Stimulated activated CD8-positive, alpha-beta memory T cell treated with anti-CD3 and anti-CD28 coated beads, Interleukin-15, amount 100 ng/mL, for 24 hours (primary cell): ENCODE measurements at places on chromosomes 5 and 9.

- DNase-seq, result no peak
Measured at GRCh38 chr9:16023446-16023845, 470.6 kb downstream of the CCDC171 start.

GRCh38 chr9:114047717-114048116 is 30.4 kb downstream of the AMBP start:
- DNase-seq, result no peak

DNA sequence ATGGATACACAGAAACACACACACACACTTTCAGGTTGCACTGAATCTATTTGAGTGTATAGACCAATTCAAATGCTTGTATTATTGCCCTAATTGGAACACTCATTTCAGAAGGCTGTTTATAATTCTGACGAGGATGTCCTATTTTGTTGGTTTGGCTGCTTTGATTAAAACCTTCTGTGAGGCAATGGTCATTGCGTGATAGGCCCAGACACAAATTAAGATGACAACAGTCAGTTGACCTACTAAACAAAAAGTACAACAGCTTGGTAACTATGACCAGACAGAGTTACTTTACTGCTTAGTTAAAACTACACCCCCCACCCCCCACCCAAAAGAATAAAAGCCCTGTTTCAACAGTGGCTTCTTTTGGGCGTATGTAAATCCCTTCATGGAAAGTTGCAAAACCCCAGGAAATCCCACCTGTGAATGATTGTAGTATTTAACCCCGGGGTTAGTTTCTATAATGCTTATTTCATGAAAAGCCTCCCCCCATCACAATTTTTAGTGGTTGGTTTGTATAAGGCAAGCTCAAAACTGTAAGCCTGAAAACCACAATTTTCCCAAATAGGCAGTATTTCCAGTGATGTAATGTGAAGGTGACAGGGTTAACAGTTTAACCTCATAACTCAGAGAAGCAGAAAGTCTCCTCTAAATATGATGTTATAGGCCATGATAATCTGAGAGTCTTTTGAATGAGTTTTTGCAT is 340.8 kb downstream of the FGF10 start:
- DNase-seq, result no peak

DNA sequence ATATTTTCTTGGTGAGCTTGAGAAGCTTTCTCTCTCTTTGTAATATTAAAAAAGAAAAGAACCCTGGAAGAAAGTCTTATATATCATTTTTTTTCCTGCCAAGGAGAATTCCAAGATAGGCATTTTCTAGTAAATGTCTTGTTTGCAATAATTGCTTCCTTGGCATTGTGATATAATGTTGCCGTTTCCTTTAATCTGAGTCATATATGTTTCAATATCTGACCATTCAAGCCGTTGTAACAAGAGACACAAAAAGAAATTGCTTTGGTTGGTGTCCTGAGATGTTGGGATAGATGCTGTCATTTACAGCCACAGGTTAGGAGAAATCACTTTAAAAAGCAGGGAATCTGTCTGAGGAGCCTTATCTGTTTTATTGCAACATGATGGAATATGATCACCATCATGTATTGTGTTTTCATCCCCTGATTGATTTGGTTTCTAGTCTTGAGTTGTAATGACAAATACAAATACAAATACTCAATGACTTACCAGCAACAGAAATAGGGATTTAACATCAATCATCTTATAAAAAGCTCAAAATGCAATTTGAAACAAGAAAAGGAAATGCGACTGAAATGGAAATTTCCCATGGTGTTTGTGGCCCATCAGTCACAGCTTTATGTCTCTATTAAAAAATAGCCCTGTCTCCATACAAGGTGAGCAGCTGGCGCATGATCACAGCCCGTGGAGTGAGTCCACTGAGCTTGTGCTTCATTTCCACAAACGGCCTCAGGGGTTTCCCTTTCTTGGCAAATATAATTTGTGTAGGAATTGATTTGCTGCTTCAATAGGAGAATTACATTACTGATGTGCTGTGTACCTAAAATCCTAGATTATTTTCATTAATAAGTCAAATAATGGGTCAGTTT is 250.1 kb upstream of the TRPC7 start:
- no peak for DNase-seq

GRCh38 chr9:94927048-94927761 is 200.7 kb downstream of the AOPEP start:
- DNase-seq, result no peak

- DNase-seq, result no peak
Measured at GRCh38 chr5:59609501-59610265, 283.8 kb downstream of the PDE4D start.

DNA sequence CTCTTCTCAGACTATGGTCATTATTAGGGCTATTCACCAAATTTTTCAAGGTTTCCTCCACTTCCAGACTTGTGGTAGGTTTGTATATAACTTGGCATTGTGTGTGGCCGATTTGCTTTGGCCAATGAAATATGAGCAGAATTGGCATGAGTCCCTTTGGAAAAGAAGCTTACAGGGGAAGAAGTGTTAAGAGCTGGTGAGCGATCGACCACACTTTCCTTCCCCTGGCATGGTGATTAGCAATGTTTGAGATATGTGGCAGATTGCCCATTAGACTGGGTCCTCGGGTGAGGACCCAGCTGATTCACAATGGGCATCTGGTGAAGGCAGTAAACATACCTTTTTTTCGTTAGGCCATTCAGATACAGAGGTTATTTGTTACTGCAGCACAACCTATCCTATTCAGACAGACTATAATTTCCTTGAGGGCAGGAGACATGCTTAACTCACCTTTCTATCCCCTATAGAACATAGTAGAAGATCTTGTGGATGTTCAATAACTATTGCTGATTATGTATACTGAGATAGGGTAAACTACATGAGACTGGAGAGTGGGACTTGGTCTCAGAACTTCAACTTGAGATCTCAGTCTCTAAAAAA is 62.8 kb upstream of the KLF9 start:
- no peak for DNase-seq

DNA sequence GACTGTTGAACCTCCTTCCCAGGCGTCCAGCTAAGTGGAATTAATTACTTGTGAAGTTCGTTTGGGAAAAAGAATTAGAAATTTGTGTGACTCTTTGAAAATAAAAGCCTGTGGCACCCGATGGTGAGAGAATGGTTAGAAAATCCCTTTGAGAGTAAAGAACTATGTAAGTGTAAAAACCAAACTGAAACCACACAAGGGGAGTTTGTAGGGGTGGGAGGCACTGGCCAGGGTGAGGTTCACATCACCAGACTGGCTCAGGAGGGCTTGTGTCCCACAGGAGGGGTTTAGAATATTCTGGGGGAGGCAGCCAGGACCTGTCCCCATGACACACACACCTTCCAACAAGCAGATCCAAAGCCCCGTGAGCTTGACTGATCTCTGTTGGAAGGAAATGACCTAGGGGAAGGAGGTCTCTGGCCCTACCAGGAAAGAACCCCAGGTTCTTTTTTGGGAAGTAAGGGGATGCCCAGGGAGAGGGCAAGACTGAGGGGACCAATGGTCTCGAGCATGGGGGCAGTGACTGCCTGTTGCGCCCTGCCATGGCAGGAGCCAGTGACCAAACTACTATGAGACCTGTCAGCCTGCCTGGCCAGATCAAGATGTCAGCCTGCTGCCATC is 4.3 kb downstream of the SPATA24 start:
- no peak for DNase-seq

DNA sequence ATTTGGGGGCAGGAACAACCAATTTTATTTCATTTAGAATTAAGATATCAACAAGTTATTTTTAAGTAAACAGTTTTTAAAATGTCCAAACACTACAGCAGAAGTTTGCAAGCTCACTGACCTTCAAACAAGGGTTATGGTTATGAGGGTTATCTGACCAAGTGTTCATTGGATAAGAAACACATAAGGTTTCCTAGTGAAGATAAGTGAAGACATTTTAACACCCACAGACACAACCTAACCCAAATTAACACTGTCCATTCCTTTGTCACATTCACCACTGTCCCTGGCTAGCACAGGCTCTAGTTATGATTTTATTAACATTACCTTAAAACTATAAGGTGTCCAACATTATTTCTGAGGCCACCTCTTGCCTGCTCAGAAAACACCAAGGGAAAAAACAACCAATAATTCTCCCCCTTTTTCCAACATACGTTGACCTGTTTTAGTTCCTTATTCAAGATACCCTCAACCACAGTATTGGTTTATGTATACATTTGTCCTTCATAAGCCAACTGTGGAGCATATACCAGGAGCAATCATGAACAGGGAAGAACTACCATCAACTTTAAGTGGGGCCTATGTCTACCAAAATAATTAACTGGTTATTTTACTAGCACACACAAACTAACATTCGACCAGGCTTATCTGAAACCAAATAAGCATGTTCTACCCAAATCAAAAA is 4.0 kb downstream of the ETF1 start:
- DNase-seq, result no peak

DNA sequence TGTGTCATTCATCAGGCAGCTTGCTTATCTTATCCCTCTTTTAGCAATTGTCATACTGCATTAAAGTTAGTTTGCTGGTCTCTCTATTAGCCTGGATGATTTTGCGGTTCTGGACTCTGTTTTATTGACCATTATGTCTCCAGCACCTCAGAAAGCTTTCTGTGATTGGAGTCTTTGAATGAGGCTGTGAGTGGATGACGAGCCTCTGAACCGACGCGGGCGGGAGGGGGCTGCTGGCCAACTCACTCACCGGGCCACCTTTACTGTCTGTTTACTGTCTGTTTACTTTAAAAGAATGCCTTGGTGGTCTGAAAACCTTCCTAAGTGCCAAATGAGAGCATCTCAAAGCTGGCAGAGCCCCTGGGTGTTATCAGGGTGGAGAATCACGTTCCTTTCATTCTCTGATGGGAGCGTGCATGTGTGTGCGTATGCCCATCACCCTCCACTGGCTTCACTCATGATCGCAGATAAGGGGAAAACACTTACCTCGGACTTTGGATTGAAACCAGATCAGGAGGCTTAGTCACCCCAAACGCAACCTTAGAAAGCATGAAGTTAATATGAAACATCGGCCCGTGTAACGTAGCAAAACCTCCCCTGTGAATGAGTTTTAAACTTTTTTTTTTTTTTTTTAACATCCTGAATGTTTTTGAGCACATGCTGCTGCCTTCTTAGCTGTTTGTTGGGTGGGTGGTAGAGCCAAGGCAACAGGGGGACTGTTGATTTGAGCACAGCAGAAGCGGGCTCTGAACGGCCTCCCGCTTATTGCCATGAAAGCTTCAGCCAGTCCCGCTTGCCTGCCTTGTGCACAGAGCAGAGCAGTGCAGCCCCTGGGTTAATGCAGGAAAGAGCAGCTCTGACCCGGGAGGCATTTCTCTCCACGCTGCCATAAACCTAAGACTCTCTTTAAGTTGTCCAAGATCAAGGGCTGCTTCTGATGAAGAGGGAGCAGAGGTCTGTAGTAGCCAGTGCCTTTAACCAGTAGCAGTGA is 173.6 kb downstream of the GADD45G start:
- DNase-seq, result no peak

DNA sequence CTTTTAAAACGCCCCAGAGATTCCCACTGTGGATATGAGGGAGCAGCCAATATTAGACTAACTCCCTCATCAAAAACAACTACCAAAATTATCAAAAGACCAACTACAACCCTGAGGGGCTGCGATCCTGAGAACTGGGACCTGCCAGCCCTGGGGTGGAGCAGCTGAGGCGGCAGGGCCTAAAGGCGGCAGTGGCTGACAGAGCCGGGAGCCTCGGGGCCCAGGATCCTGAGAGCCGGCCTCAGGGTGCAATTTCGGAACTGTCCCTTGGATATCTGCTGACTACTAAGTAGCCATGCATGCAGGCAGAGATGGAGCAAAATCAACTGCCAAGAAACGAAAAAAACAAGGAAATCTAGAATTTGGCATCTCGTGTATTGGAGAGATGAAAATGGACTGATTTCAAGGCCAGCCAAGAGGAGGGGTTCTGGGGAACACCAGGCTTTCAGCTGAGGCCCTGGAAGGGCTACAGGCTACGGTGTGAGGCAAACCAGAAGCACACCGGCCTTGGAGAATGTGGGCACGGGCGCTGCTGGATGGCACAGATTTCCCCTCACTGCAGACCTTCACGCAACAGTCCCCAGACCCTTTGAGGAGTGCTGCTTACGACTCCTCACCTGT is 63.6 kb upstream of the UBAC1 start:
- DNase-seq, result no peak
